ENCODE measurements at places on chromosomes 2 and 18.

GRCh38 chr2:231565887-231566594 lies 26.6 kb upstream of the TEX44 start:
- DNase-seq = no peak

GRCh38 chr2:121429119-121429903 lies 101.4 kb upstream of the RNU4ATAC start:
- no peak for DNase-seq

GRCh38 chr2:202909394-202910192 lies 1.9 kb downstream of the WDR12 start:
- DNase-seq = no peak

DNA sequence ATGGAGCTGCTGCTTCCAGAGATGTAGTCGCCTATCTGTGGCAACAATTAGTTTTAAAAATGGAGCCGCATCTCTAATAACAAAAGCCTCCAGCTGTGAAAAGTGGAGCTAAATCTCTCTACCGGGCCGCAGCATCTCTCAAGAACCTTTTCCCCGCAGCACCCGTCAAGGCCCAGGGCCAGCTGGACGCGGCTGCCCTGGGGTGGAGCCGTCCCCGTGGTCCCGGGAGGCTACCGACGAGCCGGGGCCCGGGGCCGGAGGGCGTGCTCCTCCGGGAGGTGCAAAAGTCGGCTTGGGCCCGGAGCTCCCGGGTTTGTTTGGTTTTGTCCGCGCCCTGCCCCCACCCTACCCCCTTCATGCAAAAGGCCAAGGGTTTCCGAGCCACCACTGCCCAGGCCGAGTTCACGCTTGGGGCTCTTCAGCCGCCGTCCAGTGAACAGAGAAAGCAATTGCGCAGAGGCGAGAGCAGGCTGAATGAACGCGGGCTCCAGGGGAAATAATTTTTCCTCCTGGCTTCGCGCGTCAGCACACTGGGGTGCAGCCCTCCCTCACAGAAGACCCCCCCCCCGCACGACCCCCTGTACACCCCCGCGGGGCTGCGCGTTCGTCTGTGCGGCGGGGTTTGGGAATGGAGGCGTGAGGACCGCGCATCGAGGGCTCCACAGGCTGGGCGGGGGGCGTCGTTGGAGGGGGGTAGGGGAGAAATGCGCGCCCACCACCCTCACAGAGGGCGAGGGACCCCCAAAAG lies 557 bp upstream of the GREB1L start:
- DNase-seq = no peak

DNA sequence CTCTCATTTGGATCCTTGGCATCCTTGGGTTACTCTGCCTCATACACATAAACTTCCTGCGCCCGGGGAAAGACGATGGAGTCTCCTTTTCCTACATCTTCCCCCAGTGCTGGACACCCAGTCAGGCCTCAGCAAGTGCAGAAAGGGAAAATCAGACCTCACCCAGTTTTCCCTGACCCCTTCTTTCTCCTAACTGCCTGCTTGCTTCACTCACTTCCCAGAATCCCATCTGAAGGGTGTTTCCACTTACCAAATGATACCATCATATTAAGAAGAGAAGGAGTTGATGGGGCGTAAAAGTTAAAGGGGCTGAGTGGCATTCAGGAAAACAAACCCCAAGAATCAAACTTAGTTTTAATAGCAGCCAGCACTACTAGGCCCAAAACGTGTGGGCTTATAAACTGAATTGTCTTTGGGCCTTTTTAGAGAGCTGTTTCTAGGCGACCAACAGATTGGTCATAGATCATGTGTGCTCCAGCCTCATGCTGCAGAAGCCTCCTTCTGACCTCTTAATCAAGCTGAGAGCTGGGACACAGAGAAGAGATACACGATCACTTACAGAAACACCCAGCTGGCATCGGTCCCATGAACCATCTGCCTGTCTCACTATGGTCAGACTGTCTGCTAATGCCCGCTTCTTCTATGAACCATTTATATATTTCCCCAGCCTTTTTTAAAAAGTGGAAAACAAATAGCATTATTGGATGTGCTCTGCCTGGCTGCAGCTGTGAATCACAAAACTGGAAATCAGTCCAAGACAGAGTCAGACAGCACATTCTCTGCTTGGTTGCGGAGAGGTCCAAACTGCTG lies 165.7 kb upstream of the SLC14A2 start:
- DNase-seq = no peak

- DNase-seq = no peak
Measured at GRCh38 chr2:217657252-217657651, 345.5 kb downstream of the TNS1 start.

DNA sequence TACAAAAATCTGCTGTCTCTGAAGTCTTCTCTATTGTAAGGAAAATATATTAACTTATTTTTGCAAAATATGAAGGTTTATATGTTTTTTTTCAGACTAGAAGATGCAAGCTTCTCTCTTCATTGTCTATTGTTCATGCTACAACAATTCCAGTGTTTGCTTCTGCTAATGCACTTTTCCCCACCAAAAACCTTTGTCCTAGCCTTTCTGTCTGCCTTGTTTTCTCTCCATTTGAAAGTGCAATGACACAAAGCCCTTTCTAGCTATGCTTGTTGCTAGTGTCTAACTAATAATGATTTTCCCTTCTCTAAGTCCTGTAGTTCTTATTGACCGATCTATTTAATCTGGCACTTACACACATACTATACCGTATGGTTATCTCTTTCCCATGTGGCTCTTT lies 369.5 kb upstream of the CELF4 start:
- DNase-seq = no peak

DNA sequence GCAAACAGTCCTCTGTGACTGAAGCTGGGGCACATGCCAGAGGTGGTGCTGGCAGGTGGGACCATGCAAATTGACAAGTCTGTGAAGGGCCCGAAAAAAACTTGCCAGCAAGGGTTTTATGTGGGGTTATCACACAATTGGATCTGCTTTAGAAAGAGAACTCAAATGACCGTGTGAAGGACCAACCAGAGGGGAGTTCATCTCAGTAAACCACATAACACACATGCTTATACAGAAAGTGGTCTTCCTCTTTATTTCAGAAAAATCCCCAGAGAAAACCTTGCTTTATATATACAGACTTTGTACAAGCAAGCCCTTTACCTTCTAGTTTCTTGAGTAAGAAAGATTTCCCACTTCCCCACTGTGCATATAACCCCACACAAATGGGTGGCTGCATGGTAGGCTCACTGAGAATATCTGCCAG lies 46.7 kb downstream of the KIDINS220 start:
- no peak for DNase-seq

- no peak for DNase-seq
Measured at GRCh38 chr2:207749873-207750272, 19.8 kb downstream of the FZD5 start.

DNA sequence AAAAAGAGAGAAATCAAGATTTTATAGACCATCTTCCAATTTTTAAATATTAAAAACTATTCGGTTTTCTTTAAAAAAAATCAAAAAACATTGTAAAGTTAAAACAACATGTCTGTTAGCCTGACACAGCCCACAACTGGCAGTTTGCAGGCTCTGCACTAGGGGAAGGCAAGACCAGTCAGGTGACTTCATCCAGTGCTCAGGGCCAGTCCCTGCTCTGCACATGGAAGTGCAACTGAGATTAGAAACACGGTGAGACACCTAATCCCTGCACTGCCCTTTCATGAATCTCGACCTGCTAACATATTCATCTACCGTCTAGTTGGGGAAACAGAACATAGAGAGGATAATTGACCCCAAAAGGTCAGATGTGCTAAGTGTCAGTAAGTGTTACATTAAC lies 135.2 kb downstream of the BARD1 start:
- no peak for DNase-seq

GRCh38 chr2:114192362-114192761 lies 250.1 kb upstream of the DPP10 start:
- DNase-seq = no peak

GRCh38 chr2:169034256-169034655 lies 3.1 kb upstream of the ABCB11 start:
- no peak for DNase-seq

DNA sequence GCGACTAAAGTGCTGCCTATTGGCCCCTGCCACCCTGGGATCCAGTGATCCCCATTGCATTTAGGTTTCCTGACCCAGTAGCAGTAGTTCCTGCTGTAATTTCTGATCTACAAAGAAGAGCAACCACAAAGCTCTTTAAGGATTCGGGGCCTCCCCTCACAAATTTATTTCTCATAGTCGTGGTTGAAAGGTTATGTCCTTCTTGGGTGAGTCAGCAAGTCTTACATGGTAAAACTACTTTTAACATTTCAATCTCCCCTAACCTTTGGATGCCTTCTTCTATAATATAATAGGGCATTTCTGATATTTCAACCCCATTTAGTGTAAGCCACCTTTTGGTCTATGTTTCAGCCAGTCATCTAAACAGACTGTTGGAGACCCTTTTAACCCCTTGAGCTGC lies 14.9 kb downstream of the PIKFYVE start:
- DNase-seq = no peak

- DNase-seq = no peak
Measured at GRCh38 chr2:24210723-24211122, 35.9 kb downstream of the FAM228A start.

DNA sequence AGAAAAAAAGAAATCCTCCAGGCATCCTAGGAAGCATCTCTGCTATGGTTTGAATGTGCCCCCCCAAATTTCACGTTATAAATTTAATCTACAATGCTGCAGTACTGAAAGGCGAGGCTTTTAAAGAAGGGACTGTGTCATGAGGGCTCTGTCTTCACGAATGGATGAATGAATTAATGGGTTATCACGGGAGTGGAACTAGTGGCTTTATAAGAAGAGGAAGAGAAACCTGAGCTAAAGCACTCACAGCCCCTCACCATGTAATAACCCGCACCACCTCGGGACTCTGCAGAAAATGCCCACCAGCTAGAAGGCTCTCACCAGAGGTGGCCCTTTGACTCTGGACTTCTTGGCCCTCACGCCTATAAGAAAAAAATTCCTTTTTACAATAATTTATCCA lies 27.6 kb downstream of the RNU4ATAC start:
- no peak for DNase-seq

DNA sequence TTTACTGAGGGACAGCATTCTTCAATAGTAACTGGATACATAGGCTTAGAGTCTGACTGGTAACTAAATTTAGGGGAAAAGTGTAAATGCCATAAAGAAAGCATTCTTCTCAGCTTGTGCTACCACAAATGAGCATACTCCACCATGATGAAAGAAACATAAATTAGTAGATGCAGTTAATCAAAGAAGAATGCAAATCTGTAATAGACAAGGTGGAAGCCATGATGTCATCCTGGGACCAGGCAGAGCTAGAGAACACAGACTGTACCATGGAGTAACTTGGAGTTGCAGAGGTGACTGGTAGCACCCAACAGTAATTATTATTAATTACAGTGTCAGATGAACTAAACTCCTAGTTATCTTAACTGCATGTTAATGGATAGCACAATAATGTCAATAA lies 51.7 kb downstream of the RBKS start:
- DNase-seq = no peak
